Fibroblast of skin of scalp (primary cell): ENCODE measurements at places on chromosomes 2 and 18.
A peak's percentile ranks its signal among the peaks of the same experiment; 100 is the strongest.

DNA sequence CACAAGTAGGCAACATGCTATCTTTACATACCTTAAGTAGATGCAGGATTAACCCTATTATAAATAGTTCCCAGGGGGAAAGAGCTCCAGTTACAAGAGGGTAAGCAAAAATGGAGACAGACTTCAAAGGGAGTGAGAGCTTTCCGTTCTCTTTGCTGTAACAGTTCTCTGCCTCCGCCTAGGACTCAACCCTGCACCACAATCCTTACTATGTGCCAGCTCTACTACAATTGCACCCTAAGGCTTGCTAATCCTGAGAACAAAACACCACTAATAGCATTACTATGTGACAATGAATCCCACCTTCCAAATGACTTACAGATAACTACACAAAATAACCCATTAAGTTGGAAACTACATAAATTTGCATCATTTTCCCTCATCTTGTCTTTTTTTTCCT lies 7.7 kb downstream of the ZBTB14 start:
- no peak for DNase-seq

GRCh38 chr18:51169731-51170130 lies 27.8 kb downstream of the MEX3C start:
- DNase-seq: no peak

DNA sequence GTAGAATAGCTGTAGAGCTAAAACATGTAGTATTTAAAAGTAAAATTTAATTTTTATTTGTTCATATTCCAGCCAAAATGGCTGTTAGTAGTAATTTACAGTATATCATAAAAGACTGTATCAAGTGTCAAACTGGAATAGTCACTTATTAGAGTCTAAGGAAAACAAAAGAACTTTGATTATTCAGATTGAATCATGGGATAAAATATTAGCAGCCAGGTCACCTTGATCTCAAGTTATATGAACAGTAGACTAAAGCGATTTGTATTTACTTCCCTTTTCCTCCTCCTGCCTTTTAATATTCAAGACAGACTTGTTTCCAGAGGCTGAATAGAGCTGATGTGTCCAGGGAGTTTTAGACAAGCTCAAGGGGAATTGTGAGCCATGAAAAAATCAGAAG lies 54.4 kb downstream of the PMAIP1 start:
- DNase-seq: no peak

GRCh38 chr2:200305797-200306195 lies 697 bp upstream of the SPATS2L start:
- DNase-seq: peak; percentile 45

GRCh38 chr2:86453836-86454235 lies 12.7 kb downstream of the KDM3A start:
- DNase-seq: peak; percentile 86
